ENCODE measurements at places on chromosomes 6 and 20.

GRCh38 chr20:10404023-10404628, 29.9 kb downstream of the MKKS start:
- DNase-seq = no peak

- DNase-seq = no peak
Measured at GRCh38 chr6:83069633-83070032, 2.2 kb downstream of the DOP1A start.

DNA sequence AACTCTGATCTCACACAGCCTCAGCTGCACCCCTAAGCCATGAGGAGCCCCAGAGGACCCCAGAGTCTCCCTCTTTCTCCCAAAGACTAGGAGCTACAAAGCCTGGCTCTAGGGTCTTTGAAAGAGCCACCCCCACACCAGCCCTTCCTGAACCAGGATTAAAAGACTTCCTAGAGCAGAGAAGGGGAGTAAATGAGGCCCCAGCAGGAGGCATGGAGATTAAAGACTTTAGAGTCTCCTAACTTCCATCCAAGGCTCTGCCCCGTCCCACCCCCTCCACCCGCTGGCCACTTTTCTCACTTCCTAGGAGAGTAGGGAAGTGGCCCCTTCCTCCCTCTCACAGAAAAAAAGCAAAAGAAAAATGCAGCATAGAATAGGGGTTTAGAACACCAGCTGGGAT, 1.7 kb downstream of the PREX1 start:
- no peak for DNase-seq

DNA sequence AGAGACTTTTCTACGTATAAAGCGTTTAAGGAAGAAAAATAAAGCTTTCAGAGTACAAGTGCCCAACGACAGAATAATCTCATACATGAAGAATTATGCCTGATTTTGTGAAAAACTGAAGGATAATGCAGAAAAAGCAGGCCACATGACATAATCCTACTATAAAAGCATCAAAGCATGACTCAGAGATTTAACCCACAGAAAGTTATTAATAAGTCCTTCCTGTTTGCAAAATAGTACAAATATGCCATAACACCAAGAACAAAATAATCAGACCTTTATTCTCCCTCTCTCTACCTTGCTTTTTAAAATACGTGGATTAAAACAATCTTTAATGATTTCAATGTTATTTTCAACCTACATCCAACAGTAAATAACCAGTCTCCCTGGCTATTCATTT, 118.6 kb upstream of the BCLAF1 start:
- DNase-seq = peak; percentile 45

DNA sequence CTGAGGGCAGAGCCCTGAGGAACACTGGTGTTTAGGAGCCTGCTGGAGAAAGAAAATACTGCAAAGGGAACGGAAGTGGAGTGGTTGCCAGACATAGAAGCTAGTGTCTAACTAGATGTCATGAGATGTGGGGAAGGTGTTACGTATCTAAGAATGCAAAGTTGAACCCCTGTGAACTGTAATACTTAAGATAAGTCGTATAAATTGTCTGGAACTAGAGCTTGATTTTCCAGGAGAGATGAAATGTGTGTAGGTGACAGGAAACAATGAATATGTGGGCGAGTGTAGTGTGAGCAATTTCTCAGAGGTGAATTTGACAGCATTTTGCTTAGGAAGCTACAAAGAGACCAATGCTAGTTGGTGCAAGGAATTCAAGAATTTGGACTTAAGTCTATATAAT, 27.9 kb downstream of the ESR1 start:
- DNase-seq = no peak

GRCh38 chr20:1664911-1665310, 7.3 kb upstream of the SIRPG start:
- DNase-seq = no peak

DNA sequence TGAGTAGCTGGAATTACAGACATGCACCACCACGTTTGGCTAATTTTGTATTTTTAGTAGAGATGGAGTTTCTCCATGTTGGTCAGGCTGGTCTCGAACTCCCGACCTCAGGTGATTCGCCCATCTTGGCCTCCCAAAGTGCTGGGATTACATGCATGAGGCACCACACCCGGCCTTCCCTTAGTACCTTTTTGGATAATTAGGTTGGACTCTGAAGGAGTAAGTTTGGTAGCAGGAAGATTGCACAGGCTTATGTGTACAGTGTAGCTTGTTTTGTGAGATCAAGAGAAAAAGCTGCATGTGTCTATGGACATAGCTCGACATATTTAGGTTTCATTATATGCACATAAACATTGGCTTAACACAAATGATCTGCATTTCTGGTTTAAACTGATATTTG, 116.8 kb downstream of the NCOA3 start:
- no peak for DNase-seq

DNA sequence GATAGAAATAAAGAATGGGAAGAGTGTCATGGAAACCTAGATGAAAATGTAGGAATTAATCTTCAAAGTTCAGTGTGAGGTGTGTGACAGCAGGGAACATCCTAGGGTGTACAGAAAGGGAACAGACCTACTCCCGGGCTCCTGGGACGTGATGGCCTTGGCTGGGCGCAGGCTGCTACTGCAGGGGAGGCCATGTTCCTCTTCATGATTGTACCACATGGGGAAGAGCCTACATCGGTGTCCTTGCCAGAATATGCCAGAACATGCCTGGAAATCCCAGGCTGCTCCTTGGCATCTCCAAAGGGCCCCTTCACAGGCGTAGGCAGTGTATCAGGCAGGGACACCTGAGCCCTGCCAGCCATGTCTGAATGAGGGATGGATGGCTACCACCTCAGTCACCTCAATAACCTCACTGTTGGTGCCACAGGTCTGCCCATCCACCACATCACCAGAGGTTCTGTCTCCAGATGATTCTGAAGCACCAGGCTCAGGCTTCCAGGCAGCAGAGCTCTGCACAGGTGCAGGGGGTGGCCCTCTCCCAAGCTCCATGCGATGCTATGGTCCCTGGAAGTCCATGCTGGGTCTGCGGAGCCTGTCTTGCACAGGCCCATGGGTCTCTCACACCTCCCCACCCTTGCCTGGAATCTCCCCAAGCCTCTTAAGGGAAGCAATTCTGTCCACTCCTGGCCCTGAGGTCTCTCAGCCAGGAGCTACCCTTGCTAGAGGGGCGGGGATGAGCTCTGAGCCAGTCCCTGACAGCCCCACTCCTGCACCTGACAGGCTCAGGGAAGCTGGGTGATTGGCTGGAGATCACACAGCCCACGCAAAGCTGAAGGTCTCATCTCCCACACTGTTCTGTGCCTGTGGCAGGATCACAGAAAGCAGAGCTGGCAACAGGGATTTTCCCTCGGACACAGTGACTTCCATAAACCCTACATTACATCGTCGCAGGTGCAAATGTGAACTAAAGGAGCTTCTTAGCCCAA, 20.2 kb downstream of the RAMACL start:
- DNase-seq = no peak

GRCh38 chr20:19423097-19423899, 210.9 kb downstream of the SLC24A3 start:
- DNase-seq = no peak

GRCh38 chr20:30500829-30501440, 756.5 kb upstream of the DEFB115 start:
- DNase-seq = no peak

DNA sequence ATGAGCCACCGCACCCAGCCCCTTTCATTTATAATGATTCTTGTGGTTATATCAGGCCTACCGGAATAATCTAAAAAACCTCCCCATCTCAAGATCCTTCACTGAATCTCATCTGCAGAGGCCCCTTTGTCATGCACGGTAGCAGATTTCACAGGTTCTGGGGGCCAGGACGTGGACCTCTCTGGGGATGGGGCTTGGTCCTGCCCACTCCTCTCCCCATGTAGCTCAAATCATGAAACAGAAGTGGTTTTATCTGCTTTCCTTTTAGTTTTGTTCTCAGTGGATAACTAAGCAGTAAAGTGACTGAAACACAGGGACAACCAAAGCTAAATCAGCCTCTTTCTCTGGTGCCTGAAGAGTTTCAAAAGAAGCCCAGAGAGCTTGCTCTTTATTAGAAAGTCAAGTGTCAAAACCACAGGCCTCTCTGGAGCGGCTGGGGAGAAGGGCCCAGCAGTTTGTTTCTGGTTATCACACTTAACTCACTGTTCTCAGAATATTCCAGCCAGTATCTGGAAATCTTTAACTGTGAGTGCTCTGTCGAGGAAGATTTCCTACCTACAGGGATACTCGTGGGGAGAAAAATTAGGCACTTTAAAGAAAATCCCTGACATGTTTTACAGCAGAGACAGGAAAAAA, 60.6 kb upstream of the FAM184A start:
- DNase-seq = no peak

- no peak for DNase-seq
Measured at GRCh38 chr6:127618729-127619128, 41.8 kb downstream of the C6orf58 start.

GRCh38 chr6:143792402-143793279, 50.5 kb upstream of the LTV1 start:
- no peak for DNase-seq

DNA sequence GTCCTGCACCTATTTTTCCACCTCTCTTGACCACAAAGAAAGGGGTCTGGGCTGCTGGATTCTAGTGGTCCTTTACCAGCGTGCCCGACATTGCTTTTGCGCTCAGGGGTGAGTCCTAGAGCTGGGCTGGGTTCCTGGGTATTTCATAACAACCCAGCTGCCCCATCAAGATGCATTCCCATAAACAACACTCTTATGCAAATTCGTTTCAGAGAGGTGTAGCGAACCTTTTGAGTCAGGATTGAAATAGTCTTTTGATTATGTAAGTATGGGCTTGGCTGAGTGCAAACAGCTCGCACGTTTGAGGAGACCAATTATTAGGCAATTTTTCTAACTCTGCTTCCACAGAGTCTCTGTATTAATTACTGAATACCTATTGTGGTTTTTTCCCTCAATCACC, 13.7 kb downstream of the ACOT13 start:
- no peak for DNase-seq

- DNase-seq = no peak
Measured at GRCh38 chr20:13868331-13868730, 83.5 kb downstream of the NDUFAF5 start.

GRCh38 chr6:156563714-156564113, 213.5 kb upstream of the ARID1B start:
- no peak for DNase-seq

DNA sequence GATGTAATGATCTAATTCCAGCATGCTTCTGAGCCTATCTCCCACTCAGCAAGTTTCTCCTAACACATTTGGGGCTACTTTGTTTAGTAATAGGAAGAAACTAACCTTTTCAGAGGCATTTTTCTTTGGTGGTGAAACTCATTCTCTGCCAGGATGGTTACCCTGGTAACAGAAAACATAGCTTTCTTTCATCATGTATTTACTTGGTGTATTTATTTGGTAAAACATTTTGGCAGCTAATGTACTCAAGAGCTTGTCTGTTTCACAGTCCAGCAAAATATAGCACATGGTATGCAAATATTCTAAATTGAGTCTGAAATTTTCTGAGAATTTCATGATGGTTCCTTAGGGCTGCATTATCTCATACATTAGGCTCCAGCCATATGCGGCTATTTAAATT, 100.0 kb downstream of the SLC35B3 start:
- DNase-seq = no peak

GRCh38 chr6:47231151-47231550, 78.6 kb downstream of the TNFRSF21 start:
- DNase-seq = no peak

DNA sequence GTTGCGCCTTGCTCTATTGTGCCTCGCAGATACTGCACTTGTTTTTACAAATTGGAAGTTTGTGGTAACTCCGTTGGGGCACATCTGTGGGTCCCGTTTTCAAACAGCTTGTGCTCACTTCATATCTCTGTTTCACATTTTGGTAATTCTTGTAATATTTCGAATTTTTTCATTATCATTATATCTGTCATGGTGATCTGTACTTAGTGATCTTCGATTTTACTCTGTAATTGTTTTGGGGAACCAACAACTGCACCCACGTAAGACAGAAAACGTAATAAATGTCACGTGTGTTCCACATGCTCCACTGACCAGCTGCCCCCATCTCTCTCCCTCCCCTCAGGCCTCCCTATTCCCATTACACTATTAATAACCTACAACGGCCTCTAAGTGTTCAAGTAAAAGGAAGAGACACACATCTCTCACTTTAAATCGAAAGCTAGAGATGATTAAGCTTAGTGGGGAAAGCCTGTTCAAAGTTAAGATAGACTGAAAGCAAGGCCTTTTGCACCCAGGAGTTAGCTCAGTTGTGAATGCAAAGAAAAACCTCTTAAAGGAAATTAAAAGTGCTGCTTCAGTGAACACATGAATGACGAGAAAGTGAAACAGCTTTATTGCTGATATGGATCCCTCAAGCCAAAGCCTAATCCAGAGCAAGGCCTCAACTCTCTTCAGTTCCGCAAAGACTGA, 26.9 kb downstream of the TTLL2 start:
- no peak for DNase-seq
